ENCODE measurements at places on chromosomes 11 and 22.

- no peak for DNase-seq
Measured at GRCh38 chr11:133898770-133899115, 53.4 kb upstream of the SPATA19 start.

GRCh38 chr11:12943311-12943710 lies 65.8 kb upstream of the RASSF10 start:
- DNase-seq = no peak

GRCh38 chr22:21849489-21849888 lies 18.0 kb downstream of the MAPK1 start:
- DNase-seq = no peak

- DNase-seq = no peak
Measured at GRCh38 chr11:110355011-110355744, 58.8 kb upstream of the RDX start.

DNA sequence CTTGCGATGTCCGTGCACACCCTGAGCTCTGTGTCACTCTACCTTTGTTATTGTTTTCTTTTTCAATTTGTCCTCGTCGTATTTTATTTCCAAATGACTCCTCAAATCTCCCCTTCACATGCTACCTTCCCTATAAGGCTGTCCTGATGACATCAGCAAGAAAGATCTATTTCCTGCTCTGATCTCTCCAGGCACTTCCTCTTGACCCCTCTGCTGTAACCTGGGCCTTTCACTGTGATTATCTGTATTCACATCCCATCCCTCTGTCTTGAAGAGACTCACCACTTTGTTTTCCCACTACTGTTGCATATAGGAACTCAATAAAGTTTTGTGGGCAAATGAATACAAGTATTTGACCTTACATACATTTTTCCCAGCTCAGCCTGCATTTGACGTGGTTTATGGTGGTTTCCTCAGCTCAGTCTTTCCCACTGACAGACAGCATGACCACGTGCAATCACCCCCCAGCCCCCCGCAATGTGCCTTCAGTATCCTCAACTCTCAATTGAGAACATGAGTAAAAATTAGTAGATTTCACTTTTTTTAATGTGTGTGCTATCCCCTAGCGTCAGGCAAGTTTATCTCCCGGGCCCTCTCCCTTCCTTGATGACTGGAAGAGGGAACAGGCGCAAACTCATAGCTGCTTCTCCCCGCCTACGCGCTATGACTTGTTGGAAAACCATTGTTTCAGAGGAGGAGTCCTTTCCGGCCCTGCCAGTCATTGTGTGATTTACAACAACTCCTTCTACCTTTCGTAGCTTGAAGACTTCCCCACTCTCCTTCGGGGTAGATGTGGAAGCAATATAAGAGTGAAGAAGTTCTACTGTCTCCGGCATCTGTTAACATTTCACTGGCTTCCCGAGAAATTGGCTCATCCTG lies 498.5 kb downstream of the NTM start:
- DNase-seq = no peak

DNA sequence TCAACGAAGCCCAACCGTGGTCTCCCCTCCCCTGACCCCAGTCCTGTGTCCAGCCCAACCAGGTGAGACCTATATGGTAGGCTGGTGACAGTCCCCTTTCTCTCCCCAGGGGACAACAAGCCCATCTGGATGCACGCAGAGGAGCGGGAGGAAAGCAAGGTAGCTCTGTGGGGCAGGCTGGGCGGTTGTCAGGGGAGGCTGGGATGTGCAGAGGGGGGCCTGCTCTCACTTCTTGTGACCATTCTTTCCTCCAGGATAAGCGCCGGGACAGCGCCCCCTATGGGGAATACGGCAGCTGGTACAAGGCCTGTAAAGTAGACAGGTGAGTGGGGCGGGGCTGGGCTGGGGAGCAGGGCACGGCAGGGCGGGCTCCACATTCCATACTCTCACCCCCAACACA lies 3.5 kb upstream of the RAB1B start:
- no peak for DNase-seq

GRCh38 chr11:127531167-127531566 lies 530.6 kb upstream of the KIRREL3 start:
- DNase-seq = no peak

DNA sequence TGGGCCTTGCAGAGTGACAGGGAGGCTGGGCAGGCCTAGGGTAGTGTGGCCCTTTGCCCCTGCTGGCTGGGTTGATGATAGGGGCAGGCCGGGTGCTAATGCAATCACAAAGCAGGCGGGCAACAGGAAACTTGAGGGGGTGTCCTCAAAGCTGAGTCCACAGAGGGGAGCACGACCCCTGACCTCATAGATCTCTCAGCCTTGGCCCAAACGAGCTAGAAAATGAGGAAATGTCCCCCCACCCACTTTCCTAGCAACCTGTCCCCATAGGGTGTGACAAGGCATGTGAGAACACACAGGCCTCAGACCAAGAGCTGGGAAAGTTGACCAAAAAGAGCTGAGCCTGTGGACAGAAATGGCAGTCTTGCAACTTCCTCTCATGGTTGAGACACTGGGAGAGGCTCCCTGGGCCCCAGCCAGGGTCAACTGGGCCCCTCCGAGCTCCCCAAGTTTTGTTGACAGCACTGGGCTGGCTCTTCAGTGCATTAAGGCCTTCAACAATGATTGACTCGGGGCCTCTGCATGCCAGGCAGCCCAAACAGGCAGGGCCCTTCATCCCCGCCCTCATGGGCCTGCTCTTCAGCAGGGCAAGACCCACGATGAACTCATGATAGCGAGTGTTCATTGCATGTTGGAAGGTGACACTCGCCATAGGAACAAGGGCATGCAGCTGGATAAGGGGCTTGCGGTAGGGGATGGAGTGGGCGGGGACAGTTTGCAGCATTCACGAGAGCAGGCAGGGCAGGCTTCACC lies 9.8 kb upstream of the SPI1 start:
- no peak for DNase-seq

- peak; percentile 46 for DNase-seq
Measured at GRCh38 chr22:24845041-24845898, 39.3 kb downstream of the SGSM1 start.

DNA sequence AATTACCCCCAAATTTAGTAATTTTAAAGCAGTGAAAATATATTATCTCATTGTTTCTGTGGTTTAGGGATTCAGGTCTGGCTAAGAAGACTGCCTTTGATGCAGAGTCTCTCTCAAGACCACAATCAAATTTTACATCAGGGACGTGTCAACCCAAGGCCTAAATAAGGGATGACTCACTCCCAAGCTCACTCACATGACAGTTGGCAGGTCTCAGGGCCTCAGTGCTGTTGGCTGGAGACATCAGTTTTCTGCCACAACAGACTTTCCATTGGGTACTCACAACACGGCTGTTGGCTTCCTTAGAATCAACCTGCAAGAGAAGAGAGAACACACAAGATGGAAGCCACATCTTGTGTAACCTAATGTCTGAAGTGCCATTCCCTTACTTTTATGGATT lies 377.3 kb downstream of the FAM181B start:
- no peak for DNase-seq

DNA sequence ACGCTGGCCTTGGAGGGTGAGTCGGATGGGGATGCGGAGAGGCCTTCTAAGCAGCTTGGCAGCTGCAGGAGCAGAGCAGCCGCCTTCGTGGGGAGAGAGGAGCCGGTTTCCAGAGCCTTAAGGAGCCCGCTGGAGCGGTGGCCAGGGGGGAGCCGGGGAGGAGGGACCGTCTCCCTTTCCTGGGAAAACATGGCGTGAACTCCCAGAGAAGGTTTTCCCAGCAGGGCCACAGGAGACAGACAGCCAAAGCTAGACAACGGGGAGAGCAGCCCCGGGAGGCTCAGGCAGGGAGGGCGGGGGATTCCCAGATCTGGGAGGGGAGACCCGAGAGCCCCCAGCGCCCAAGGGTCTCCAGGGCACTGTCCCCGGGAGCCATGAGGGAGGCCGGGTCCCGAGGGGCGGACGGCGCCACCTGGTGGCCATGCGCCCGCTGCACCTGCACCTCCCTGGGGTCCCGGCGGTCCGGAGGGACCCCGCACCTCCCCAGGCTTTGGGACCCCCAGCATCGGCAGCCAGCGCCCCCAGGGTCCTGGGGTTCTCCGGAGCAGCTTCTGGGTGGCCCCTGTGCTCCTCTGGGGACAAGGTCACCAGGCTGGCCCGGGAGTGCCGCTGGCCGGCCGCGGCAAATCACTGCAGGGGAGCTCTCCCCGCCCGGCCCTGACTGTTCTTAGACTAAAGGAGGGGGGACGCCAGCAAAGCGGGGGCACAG lies 2.4 kb upstream of the SYT8 start:
- DNase-seq = peak; percentile 51

DNA sequence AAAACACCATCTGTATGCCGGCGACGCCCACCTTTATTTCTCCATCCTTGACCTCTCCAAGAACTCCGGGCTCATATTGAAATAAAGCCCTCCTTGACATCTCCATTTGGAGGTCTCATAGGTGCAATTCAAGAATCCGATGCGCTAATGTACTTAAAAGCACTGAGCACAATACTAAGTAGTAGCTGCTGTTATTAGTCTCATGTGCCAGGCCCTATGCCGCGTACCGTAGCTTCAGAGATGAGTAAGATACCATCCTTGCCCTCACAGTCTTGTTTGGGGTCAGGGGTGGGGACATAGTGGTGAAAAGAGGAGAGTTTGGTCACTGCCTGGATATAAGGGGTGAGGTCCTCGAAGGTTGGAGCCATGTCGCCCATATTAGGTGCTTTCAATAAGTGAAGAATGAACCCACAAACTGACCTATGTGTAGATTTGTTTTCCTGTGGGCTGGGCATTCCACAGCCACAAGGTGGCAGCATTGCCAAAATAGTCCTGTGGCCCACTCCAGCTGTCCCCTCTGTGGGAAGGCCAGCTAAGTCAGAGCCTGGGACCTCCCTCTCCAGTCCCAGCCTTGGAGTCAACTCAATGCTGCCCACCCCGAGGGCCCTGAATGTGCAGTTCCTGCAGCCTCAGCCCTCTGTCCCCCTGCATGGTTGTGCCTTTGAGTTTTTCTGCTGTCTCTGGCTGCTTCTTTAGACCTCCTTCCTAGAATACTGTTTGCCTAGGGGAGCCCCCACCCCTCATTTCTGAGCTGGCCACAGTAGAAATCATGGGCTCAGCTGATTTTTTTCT lies 6.5 kb downstream of the DCPS start:
- DNase-seq = peak; percentile 90

- DNase-seq = no peak
Measured at GRCh38 chr22:22759371-22759770, 115.0 kb downstream of the GGTLC2 start.

DNA sequence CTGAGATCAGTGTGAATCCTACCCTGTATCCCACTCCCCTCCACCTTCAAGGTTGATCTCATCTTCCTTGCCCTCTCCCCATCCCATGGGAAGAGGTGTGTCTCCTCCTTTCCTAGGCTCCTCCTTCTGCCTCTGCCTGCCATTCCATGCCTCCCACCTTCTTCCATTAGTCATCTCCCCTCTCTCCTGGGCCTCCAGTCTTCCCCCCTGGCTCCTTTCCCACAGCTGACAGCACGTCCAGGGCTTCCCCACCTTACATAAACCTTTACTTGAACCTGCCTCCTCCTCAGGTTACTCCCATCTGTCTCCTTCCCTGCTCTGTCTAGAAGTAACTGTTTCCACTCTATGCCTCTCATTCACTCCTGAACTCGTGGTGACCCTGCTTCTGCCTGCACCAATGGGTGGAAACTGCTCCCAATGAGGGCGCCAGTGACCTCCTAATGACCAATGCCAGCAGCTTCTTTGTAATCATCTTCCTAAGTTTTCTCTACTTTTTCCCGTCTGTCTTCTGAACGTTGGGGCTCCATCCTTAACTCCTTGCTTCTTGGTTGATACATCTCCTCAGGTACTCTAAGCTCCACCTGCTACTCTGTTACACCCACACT lies 266.9 kb upstream of the NARS2 start:
- DNase-seq = no peak

DNA sequence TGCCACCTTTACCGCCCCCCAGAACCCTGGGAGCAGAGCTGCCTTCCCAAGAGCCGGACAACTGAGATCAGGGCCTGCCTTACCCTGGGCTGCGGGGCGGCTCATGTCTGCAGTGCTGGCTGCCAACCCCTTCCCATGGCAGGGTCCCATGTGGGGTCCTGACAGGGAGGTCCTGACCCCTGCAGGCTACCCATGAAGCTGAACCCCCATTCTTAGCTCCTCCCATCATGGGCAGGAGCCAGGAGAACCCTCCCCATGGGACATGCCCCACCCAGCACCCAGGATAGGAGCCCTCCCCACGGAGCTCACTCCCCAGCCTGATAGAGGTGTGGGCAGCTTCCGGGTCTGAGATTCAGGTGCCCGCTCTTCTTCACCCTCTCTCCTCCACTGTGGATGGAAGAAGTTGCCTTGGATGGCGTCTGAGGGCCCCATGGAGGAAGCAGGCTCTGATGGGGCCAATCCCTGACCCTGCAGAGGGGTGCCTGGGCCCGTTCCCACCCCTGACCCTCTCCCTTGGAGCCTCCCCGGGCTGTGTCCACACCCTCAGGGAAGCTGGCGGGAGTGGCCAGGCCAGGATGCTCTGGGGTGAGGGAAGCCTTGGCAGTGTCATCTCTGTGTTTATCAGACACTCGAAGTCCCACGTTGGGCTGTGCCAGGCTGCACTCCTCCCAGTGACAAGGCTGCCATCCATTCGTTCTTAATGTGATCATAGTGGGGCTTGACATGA lies 1508.2 kb downstream of the BRD1 start:
- no peak for DNase-seq

DNA sequence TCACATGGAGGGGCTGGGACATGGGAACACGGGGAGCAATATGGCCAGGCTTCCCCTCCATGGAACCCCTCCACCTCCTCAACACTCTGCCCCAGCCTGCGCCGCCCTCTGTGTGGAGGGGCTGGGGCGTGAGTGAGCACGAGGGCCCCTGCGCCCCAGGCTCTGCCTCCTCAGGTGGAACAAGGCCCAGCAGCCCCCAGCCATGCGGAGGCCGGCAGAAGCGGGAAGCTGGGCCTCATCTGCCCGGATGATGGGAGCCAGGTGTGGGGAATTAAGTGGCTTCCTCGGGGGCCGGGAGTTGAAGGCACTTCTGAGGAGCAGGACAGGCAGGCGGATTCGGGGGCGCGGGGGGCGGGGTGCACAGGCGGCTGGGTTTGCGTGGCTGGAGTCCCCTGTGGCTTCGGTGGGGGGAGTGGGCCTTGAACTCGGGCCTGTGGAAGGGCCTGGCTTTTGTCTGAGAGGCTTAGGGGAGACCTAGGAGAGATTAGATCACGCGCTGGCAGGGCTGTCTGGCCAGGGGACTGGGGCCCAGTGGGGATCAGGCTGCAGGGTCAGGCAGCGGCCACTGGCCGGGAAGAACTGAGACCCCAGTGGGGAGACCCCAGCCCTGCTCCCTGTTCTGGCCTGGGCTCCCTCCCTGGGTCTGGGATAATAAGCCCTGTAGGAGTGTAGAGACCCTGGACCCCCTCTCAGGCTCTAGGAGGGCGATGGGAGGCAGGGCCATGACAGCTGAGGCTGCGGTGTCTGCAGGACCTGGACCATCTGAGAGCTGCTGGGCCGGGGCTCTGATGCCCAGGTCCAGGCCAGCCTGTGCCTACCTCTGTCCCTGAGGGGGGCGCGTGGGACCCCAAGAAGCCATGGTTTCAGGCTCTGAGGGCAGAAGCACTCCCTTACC lies 13.3 kb downstream of the PRR33 start:
- no peak for DNase-seq
